KG1 (cell line): ENCODE measurements at places on chromosomes 1 and 21.

DNA sequence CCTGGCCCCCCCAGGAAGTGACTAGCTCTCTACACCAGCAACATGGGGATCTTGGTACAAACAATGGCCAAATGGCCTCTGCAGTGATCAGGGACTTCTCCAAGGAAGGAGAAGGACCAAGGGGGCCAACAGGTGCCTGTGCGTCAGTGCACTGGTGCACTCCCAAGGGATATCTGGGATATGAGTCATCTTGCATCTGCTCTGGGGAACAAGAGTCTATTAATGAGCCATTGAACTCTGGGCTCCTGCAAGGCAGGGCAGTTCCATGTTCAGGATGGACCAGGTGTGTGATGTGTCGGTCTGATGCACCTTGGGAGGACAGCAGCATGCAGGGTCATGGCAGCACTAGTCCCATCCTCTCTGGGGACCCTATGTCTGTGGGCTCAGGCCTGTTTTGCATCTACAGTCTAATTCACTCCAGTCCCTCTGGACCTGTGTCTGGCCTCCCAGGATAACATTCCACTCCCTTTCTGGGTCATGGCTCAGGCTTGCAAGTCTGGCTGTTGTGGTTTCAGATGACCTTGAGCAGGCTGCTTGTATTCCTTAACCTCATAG lies 125.3 kb downstream of the TRABD2B start:
- no peak for DNase-seq

GRCh38 chr21:25421321-25422028 lies 185.8 kb downstream of the MRPL39 start:
- no peak for DNase-seq

DNA sequence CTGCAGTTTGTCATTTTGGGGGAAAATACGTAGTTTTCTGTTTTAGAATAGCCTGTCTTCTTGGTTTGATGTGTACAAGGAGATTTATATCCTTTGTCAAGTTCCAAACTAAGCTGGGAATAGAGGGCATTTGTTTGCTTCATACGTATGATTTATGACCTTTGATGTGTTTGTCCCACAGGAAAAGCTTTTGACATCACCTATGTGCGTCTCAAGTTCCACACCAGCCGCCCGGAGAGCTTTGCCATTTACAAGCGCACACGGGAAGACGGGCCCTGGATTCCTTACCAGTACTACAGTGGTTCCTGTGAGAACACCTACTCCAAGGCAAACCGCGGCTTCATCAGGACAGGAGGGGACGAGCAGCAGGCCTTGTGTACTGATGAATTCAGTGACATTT lies 79.9 kb downstream of the LAMC1 start:
- DNase-seq: no peak

GRCh38 chr1:36807262-36807661 lies 227.1 kb downstream of the GRIK3 start:
- DNase-seq: no peak

GRCh38 chr1:161000736-161001480 lies 20.0 kb downstream of the F11R start:
- no peak for DNase-seq

- DNase-seq: no peak
These were observed 24.1 kb upstream of the DESI2 start for GRCh38 chr1:244628789-244629188.

- no peak for DNase-seq
These were observed 69.5 kb downstream of the GADD45A start for GRCh38 chr1:67754526-67754920.

DNA sequence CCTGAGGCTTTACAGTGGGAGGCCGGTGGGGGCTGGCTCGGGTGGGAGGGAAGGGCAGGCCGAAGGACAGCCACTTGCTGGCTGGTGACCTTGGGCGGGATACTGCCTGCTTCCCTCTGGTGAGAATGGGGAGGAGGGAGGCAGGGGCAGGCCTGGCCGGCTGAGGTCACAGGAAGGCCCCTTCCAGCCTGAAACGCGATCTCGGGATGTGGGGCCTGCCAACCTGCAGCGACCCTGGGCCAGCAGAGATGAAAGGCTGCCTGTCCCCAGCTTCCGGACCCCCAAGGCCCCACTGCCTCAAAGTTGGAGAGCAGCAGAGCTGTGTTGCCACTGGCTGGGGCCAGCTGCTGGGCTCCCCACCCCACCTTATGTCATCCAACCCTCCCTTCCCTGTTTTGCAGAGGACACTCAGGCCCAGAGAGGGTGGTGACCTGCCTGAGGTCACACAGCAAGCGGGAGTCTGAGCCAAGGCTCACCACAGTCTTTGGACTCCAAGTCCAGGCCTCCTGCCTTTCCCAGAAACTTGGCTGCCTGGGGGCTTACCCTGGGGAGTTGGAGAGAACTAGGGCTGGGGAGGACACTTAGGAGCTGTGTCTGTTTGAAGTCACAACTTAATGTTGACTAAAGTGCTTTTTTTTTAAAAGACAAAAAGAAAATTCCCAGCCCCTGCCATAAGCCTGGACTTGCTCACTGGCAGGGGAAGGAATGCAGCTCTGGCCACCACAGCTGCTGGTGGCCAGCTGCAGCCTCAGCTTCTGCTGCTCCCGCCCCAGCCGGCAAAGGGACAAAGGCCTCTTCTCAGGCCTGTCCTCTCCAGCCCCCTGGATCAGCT lies 14.8 kb upstream of the WASF2 start:
- DNase-seq: no peak

GRCh38 chr1:200260597-200261335 lies 149.1 kb downstream of the ZNF281 start:
- no peak for DNase-seq

DNA sequence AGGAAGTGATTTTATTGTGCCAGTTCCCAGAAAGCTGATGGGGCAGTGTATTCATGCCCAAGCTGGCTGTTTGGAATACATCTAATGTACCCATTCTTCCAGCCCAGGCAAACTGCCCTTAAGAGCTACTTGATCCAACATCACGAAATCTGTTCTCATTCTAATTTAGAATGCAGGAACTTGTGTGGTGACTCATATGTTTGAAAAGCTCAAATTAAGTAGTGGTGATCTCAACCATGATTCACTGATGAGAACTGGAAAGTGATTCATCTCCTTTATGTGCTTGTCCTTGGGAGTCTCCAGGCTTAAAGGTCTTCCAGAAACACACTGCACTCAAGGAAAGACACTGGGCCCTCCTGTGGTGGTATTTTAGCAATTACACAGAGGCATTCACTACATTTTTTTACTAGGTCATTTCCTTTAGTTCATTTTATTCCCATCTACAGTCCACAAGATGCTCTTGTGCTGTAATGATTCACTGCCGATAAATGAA lies 65.4 kb downstream of the RPE65 start:
- no peak for DNase-seq

- no peak for DNase-seq
These were observed 44.5 kb downstream of the SLC22A15 start for GRCh38 chr1:116020668-116021272.

GRCh38 chr1:89725011-89725370 lies 92.1 kb downstream of the LRRC8C start:
- DNase-seq: no peak

- no peak for DNase-seq
These were observed 1.2 kb upstream of the EXTL1 start for GRCh38 chr1:26020330-26020768.

- DNase-seq: no peak
These were observed 231.1 kb upstream of the RUNX1 start for GRCh38 chr21:35280231-35280630.

DNA sequence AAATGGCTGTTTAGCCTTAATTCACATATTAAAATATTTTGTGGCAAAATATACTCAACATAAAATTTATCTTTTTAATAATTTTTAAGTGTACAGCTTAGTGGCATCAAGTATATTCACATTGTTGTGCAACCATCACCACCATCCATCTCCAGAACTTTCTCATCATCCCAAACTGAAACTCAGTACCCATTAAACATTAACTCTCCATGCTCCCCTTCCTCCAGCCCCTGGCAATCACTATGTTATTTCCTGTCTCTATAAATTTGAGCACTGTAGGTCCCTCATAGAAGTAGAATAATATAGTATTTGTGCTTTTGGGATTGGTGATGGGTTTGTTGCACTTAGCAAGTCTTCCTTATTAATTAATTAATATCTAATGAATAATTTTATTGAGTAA lies 29.4 kb downstream of the CCN1 start:
- no peak for DNase-seq

- no peak for DNase-seq
These were observed 294.1 kb upstream of the KAZN start for GRCh38 chr1:14304381-14304865.

DNA sequence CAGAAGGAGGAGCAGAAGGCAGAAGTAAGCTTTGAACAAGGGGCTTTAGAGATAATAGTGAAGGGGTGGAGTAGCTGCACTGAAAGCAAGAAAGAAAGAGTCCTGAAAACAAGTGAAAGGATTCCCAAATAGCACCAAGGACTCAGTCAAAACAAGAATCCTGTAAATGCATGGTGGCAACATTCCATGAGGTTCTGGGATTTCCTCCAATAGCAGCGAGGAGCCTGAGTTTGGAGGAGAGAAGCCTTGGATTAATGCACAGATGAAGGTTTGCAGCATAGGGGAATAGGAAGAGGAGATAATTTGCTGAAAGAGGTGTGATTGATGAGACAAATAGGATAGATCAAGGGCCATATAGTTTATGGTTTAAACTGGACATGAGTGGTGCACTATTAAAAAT lies 10.9 kb downstream of the KRTAP22-2 start:
- no peak for DNase-seq

DNA sequence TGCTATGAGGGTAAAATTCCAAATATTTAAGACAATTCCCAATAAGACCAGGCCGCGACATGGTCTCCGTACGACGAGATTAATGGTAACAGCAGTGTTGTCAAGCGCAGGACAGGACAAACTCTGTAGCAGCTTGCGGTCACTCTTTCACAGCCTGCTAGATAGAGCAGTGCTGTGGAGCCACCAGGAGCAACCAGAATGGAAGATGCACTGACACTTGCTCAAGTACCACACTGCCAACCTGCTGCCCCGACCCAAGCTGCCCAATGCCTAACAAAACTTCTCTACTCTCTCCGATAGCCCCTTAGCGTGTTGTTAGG lies 636 bp downstream of the WARS2 start:
- peak; percentile 73 for DNase-seq

DNA sequence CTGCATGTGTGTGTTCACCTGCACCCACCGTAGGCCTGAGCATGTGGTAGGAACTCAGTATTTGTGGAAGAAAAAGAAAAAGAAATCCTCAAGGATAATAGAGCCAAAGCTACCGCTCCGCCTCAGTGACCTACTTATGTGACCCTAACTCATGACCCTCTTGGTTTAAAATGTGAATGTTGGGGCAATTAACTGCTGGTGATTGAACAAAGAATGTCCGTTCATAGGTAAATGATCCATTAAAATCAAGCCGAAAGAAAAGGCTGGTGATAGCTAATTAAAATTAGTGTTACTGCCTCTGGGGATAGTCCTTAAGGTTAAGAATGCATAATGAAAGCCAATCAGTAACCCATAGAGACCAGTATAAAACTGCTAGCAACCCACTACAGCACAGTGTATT lies 98.1 kb downstream of the PRDM2 start:
- DNase-seq: no peak

DNA sequence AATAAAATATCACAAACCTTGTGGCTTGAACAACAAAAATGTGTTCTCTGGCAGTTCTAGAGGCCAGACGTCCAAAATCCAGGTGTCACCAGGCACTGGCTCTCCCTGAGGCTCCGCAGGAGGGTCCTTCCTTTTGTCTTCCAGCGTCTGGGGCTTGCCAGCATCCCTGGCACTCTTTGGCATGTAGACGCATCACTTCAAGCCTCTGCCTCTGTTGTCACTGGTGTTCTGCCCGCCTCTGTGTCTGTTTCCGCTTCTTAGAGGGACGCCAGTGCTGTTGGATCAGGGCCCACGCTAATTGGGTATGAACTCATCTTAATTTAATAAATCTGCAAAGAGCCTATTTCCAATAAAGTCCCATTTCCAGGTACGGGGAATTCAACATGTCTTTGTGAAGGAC lies 273.7 kb upstream of the C1orf174 start:
- DNase-seq: no peak

DNA sequence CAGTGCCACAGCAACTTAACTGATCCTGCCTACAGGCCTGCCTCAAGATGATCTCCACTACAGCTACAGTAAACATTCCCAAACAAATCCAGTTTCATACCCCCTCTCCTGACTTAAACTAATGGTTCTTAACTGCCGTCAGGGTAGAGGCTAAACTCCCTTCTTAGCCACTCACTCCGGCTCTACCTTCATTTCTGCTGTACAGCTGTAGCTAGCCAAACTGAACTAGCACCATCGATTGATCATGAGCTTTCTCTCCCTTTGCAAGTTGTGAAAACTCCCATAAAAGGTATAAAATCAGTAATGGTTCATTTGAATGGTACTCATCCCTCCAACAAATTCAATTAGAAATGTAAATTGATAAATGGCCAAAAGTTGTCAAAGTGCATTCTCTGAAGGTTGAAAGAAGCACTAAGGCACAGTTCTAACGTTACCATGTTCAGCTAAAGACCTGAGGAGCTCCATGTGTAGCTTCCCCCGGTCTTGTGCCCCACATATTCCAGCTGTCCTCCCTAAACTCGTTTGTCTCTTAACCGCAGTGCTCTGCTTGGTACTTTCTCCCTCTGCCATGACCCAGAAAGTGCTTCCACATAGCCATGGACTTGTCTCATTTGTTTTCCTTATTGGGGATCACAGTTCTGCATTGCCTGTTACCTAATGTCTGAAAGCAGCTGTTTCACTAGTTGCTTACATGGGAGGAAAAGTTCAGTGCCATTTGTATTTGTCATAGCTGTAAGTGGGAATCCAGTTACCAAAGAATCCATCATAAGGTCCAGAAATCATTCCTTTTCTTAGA lies 49.8 kb downstream of the DHX9 start:
- DNase-seq: no peak
